ENCODE measurements at places on chromosomes 5 and 9.

DNA sequence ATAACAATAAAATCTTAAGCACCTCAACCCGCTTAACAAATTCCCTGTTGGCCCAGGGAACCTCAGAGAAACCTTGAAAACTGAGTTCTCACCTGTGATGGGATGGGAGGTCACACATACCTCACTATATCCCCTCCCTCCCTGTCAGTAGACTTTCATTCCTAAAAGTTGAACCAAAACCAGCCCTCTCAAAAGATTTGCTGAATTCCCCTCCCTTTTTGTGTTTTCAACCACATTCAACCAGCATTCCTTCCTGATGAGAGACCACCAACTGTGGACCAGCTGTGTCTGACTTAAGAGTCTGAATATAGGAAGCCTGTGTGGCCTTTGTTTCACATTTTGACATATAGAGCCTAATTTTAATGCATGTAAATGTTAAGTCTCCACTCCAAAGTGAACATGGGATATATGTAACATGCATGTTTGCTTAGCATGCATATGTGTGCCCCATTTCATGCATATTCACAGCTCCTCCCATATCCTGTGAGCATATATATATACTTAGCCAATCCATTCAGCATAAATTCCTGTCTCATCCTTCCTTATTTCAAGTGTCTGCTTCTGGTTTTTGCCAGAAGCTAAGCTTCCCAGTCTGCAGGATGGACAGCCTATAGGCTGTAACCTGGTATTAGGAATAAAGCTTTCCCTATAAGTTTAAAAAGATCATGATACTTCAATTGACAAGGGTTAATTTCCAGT is 604.6 kb downstream of the PTPRD start:
- DNase-seq: no peak

GRCh38 chr9:89313842-89314241 is 2.8 kb downstream of the CKS2 start:
- DNase-seq: no peak

- DNase-seq: no peak
Observed at GRCh38 chr5:9197881-9198260, 348.0 kb downstream of the SEMA5A start.

GRCh38 chr5:110342683-110343082 is 383.8 kb downstream of the TMEM232 start:
- no peak for DNase-seq

DNA sequence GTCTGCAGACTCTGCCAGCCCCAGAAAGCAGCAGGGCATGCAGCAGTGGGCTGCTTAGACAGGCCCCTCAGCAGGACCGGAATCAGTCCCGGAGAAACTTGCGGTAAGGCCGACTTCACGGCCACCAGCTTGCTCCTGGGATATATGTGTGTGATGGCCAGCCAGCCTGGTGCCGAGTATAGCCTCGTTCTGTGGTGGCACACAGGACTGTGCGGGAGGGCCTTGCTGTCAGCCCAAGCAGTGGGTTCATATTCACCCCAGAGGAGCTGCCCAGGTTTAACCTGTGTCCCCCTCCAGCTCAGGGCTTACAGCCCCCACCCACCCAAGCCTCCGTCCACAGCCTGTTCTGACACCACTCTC is 112.9 kb downstream of the DAB2IP start:
- DNase-seq: no peak

DNA sequence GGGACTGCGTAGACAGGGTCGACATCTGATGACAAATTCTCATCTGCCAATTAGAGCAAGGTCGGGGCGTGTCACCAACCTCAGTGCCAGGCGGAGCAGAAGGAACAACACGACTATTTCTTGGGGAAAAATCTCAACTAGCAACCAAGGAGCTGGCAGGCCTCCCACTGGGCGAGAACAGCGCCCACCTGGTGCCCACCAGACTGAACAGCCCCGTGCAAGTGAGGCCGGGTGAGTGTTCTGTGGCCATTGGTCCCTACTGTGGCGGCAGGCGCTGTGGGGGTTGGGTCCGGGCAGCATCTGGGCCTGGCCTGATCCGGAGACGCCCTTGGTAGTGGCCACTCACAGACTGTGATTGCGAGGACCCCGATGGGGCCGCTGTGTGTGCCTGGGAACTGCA is 11.5 kb downstream of the NOTCH1 start:
- no peak for DNase-seq

GRCh38 chr9:125260561-125260960 is 1.1 kb upstream of the GAPVD1 start:
- DNase-seq: no peak

DNA sequence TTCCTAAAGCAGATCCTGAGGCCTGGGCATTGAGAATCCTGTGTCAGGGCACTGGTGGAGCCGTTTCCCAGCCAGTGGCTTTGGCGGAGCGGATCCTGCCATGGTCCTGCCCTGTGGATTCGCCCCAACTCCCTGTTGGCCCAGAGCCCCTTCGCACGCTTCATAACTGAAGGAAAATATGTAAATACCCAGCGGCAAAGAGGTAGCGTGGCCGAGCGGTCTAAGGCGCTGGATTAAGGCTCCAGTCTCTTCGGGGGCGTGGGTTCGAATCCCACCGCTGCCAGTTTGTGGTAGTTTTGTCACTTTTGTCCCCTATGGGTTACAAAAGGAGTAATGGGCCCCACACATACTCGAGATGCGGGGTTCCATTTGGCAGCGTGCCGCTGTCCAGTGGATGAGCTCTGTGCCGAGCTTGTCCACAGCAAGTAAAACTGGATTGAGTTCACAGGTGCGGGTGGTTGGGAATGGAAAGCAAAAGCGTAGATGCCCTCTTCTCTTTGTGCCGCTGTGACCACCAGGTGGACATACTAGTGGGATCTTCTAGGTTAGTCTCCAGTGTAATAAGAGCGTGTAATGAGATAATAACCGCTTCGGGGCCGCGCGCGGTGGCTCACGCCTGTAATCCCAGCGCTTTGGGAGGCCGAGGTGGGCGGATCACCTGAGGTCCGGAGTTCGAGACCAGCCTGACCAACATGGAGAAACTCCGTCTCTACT is 17.3 kb downstream of the TRIM7 start:
- DNase-seq: no peak

- no peak for DNase-seq
Observed at GRCh38 chr9:137294091-137294680, 7.9 kb downstream of the NRARP start.

- no peak for DNase-seq
Observed at GRCh38 chr5:66821688-66822429, 225.7 kb downstream of the MAST4 start.
